Esophagus squamous epithelium (tissue), 5 donors: ENCODE measurements at places on chromosomes 7 and 10. TPM values are rescaled to one million over a fixed set of nuclear protein-coding genes. Genes with fewer than 3 reads are reported as not detected.

The UCN3 gene
- total RNA-seq: not detected

The ELN gene
- 24.0 TPM for total RNA-seq

The GDF10 gene
- total RNA-seq: 0.61 TPM

The METTL27 gene
- not detected for total RNA-seq

The CEP55 gene
- 23.7 TPM for total RNA-seq

The SLC39A12 gene
- not detected for total RNA-seq

The NKX1-2 gene
- 1.6 TPM for total RNA-seq

The CALML5 gene
- total RNA-seq: 148 TPM

The DKK1 gene
- 0.72 TPM for total RNA-seq

The CHST12 gene
- 5.1 TPM for total RNA-seq

- H3K4me1 ChIP-seq: no peaks in the 10 kb centered on the region
- no peak overlapping the region for H3K4me3 ChIP-seq
- DNase-seq: no peak
- H3K36me3 ChIP-seq: no peaks in the 10 kb centered on the region
Observed at GRCh38 chr7:142542942-142543341, 206.3 kb upstream of the PRSS1 start.

DNA sequence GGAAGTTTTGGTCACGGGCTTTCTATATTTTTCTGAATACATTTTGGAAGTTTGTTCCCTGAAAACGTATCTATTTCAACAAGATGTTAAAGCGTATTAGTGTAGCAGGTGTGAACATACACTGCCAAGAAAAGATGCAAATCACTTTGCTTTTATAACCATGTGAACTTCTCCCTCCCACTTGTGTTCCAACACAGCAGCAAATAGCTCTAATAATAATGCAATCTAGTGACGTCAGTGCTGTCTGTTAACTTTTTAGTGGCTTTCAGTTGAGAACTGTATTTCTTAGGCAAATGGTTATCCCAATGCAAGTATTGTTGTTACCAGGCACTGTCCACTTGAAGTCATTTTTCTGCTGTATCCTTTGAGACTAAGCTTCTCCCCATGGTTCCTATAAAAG, 188.4 kb upstream of the IGFBP3 start:
- no peak overlapping the region for H3K27ac ChIP-seq
- no peaks in the 10 kb centered on the region for H3K36me3 ChIP-seq
- H3K4me3 ChIP-seq: no peak overlapping the region
- H3K27me3 ChIP-seq: no peaks in the 10 kb centered on the region

DNA sequence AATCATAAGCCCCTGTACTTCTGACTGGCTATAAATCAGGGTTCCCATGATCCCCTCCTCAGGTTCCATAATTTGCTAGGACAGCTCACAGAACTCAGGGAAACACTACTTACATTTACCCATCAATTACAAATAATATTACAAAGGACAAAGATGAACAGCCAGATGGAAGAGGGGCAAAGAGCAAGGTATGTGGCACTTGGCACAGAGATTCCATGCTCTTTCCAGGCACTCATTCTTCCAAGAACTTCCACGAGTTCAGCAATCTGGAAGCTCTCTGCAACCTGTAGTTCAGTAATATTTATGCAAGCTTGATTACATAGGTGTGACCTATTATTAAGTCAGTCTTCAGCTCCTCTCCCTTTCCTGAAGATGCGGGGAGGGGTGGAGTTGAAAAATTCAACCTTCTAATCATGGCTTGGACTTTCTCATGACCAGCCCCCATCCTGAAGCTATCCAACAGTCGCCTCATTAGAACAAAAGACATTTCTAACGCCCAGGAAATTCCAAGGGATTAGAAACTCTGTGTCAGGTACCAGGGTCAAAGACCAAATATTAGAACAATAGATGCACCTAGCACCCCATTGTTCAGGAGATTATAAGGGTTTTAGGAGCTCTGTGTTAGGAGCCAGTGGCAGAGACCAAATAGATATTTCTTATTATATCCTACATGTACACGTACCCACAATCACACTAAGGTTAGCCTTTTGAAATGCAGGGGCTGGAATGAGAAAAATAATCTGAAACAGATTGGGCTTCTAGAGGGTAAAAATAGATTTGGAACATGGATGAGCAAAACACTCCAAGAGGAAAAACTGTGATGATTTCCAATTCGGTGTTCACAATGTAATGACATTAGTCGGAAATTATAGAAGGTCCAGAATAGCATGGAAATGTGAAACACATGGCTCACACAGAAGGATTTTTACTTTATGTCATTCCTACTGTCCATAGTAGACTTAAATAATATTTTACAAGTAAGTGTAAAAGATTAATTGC, 7.0 kb downstream of the ANKMY2 start:
- no peak overlapping the region for H3K4me3 ChIP-seq
- no peak overlapping the region for H3K27ac ChIP-seq
- no peaks in the 10 kb centered on the region for H3K36me3 ChIP-seq
- no peaks in the 10 kb centered on the region for H3K27me3 ChIP-seq

DNA sequence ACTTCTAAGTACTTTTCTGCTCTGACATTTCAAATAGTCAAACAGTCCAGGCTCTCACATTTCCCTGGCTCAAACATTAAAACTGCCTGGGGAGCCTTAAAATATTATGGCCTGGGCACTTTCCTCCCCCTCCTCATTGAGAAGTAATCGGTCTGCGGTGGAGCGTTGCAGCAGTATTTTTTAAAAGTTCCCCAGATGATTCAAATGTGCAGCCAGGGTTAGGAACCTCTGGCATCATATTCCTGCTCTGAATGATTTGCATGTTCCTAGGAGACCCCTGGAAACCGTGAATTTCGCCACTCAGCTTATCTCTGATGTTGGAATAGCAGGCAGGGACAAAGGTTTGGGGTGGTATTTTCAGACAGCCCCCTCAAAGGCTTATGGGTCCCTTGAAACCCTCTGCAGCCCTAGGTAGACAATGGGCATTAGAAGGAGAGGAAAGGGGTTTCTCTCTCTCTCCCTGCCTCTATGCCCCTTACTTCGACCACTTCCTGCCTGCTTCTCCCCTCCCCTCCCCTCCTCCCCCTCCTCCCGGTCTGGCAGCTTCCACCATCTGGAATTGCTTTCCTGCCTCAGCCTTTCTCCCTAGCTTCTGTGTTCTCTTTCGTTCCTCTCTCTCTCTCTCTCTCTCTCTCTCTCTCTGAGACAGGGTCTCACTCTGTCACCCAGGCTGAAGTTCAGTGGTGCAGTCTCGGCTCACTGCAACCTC, 622.2 kb downstream of the GALNT17 start:
- H3K4me3 ChIP-seq: no peak overlapping the region
- no peaks in the 10 kb centered on the region for H3K27me3 ChIP-seq
- no peak for DNase-seq
- H3K27ac ChIP-seq: no peak overlapping the region
- no peaks in the 10 kb centered on the region for H3K36me3 ChIP-seq

- no peak for DNase-seq
- H3K27me3 ChIP-seq: no peaks in the 10 kb centered on the region
- H3K4me3 ChIP-seq: no peak overlapping the region
- H3K36me3 ChIP-seq: no peaks in the 10 kb centered on the region
- H3K27ac ChIP-seq: no peak overlapping the region
Observed at GRCh38 chr7:80277434-80278427, 143.1 kb downstream of the GNAI1 start.

- DNase-seq: no peak
- H3K36me3 ChIP-seq: no peaks in the 10 kb centered on the region
- peak overlapping the region; percentile 86 for H3K4me3 ChIP-seq
Observed at GRCh38 chr7:24978843-24979469, 1.0 kb downstream of the OSBPL3 start.

DNA sequence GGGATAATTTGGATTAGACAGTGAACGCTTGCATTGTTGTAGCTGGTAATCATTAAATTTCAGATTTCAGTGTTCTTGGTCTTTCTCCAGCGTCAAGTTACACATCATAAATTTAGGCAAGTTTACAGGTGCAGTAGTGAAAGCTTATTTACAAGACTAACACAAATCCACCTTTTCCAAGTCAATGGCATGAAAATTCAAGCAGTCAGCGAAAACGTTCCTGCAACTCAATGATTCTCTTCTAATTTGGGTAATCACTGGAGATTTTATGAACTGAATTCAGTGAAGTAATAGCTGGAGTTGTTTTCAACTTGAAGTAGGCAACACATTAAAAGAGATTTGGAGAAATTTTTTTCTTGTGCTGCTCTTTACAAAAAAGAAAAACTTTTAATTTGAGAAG, 17.9 kb downstream of the BCAP29 start:
- no peak for DNase-seq
- H3K27ac ChIP-seq: no peak overlapping the region
- no peaks in the 10 kb centered on the region for H3K27me3 ChIP-seq

- no peak overlapping the region for H3K4me3 ChIP-seq
- no peak for DNase-seq
- no peaks in the 10 kb centered on the region for H3K4me1 ChIP-seq
- no peaks in the 10 kb centered on the region for H3K27me3 ChIP-seq
Observed at GRCh38 chr10:54284526-54285193, 516.4 kb downstream of the PCDH15 start.

GRCh38 chr10:126880926-126881325, 24.3 kb upstream of the DOCK1 start:
- no peaks in the 10 kb centered on the region for H3K4me1 ChIP-seq
- H3K27ac ChIP-seq: no peak overlapping the region
- H3K27me3 ChIP-seq: peaks cover 18% of the 10 kb centered on the region
- H3K4me3 ChIP-seq: no peak overlapping the region

GRCh38 chr7:121530227-121531174, 134.4 kb upstream of the FAM3C start:
- no peaks in the 10 kb centered on the region for H3K36me3 ChIP-seq
- H3K4me3 ChIP-seq: no peak overlapping the region
- DNase-seq: no peak
- H3K27me3 ChIP-seq: no peaks in the 10 kb centered on the region
- peaks cover 40% of the 10 kb centered on the region for H3K4me1 ChIP-seq

DNA sequence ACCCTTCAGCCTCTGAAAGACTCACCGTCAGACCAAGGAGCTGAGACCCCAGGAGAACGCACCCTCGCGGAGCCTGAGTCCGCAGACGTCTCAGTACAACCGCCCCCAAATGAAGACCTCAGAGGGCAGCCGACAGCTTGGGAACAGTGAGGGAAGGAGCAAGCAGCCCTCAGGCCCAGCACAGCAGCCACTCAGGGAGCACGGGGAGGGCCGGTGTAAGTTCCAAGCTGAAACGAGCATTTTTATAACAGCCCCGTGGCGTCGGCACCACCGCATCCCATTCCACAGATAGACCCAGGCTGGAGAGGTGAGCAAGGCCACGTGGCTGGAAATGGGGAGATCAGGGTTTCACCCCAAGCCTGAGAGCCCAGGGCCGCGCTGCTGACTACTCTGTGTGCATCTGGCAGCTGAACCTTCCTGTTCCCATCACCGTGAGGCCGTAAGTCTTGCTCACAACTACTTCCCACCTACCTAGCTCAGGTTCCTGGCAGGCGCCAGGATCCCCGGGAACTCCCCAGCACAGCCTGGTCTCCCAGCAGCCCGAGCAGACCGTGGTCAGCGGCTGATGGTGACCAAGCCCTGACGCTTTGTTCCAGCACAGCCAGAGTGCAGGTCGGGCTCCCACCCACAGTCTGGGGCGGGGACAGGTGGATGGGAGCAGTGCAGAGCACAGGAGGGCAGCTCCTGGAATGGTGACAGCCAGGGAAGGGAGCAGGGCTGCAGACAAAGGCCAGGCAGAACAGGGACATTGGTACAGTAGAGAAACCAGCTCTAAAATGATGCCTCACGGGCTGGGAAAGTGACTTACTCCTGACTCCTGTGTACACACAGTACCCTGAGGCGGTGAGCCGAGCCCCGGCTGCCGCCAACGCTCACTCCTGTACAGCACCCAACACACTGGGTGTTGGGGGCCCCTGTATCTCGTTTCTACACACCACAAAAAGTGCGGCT, 6.1 kb upstream of the NOM1 start:
- no peaks in the 10 kb centered on the region for H3K4me1 ChIP-seq
- no peak overlapping the region for H3K4me3 ChIP-seq
- H3K27ac ChIP-seq: no peak overlapping the region
- H3K27me3 ChIP-seq: no peaks in the 10 kb centered on the region
- no peak for DNase-seq
- H3K36me3 ChIP-seq: no peaks in the 10 kb centered on the region

DNA sequence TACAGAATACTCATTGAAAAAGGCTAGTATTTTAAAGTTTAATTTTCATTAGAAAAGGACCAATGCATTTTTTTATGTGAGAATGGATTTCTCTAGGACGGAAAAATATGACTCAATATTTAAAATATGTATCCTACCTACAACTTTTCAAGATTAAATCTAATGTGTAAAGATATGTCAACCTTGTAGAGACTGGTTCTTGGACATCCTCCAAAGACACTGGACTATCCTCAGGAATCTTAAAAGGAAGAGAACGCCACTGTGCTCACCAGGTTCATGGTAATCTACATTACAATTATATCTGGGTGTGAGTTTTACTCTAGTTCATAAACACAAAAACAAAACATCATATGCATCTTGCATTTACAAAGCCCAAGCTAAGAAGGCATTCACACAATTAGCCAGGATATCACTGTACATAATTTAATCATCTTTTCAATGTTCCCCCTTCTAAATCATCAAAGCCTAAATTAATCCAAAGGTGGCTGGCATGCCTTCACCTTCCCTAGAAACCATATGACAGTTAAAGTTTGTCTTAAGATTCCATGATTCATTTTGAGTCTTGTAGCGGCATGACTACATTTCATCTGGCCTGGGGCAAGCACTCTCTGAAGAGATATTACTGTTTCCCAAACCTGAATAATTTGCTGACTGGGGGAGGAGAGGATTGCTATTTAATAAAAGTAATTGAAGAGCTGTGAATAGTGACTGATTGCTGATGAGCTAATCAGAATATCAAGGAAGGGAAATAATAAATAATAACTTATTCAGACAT, 12.0 kb downstream of the SGCE start:
- H3K27ac ChIP-seq: no peak overlapping the region
- H3K36me3 ChIP-seq: no peaks in the 10 kb centered on the region
- no peaks in the 10 kb centered on the region for H3K27me3 ChIP-seq
- no peak for DNase-seq
- no peak overlapping the region for H3K4me3 ChIP-seq
- H3K4me1 ChIP-seq: no peaks in the 10 kb centered on the region

- no peaks in the 10 kb centered on the region for H3K36me3 ChIP-seq
- no peaks in the 10 kb centered on the region for H3K4me1 ChIP-seq
- H3K27ac ChIP-seq: no peak overlapping the region
- DNase-seq: no peak
Observed at GRCh38 chr7:76091506-76091905, 43.6 kb downstream of the MDH2 start.

DNA sequence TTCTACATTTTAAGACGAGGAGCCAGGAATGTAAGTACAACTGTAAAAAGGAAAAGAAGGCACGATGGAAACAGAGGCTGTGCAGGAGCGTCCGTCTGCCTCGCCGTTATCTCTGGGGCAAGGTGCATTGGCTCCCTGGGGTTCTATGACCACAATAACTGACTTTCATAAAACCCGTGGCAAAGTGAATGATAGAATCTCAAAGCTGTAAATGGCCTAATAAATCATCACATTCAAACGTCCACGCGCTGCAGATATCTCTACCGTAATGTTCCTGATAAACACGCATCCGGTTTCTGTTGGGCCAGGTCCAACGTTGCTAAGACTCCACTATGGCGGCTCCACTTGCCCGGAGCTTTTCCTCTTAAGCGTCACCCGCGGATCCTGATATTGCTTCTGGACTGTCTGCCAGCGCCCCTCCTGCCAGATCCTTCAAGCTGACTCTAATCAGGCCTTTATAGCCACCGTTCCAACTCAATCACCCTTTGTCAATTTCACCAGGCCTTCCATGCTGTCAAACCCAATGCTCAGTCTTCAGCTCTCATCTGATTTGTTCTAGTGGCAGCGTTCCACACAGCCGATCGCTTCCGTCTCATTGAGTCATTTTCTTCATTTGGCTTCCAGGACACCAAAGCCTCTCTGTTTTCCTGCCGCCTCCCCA, 265.6 kb upstream of the FOXK1 start:
- no peak overlapping the region for H3K27ac ChIP-seq
- H3K36me3 ChIP-seq: no peaks in the 10 kb centered on the region
- no peaks in the 10 kb centered on the region for H3K27me3 ChIP-seq
- no peak for DNase-seq
